Activated CD8-positive, alpha-beta T cell treated with anti-CD3 and anti-CD28 coated beads, Interleukin-2, amount 10 ng/mL, durations not matched to agents 7 days and 5 days (primary cell): ENCODE measurements at places on chromosomes 11 and 22. TPM values are rescaled to one million over a fixed set of nuclear protein-coding genes. Genes with fewer than 3 reads are reported as not detected.
A peak's percentile ranks its signal among the peaks of the same experiment; 100 is the strongest.

GRCh38 chr11:18352581-18352980 lies 30.2 kb downstream of the GTF2H1 start:
- no peak for DNase-seq
- no peaks in the 10 kb centered on the region for H3K27me3 ChIP-seq
- H3K27ac ChIP-seq: no peak overlapping the region
- no peaks in the 10 kb centered on the region for H3K4me1 ChIP-seq
- no peak overlapping the region for H3K4me3 ChIP-seq
- H3K36me3 ChIP-seq: peaks cover 48% of the 10 kb centered on the region

GRCh38 chr22:31431950-31432349 lies 32.5 kb downstream of the DRG1 start:
- no peak overlapping the region for H3K4me3 ChIP-seq
- peaks cover 71% of the 10 kb centered on the region for H3K36me3 ChIP-seq
- H3K27me3 ChIP-seq: no peaks in the 10 kb centered on the region
- no peak overlapping the region for H3K27ac ChIP-seq
- peaks cover under 1% of the 10 kb centered on the region for H3K4me1 ChIP-seq

- no peaks in the 10 kb centered on the region for H3K27me3 ChIP-seq
- H3K27ac ChIP-seq: no peak overlapping the region
- H3K4me1 ChIP-seq: no peaks in the 10 kb centered on the region
- H3K4me3 ChIP-seq: no peak overlapping the region
- H3K36me3 ChIP-seq: no peaks in the 10 kb centered on the region
- no peak for DNase-seq
These were observed 3.9 kb downstream of the SPATA19 start for GRCh38 chr11:133841279-133842043.

DNA sequence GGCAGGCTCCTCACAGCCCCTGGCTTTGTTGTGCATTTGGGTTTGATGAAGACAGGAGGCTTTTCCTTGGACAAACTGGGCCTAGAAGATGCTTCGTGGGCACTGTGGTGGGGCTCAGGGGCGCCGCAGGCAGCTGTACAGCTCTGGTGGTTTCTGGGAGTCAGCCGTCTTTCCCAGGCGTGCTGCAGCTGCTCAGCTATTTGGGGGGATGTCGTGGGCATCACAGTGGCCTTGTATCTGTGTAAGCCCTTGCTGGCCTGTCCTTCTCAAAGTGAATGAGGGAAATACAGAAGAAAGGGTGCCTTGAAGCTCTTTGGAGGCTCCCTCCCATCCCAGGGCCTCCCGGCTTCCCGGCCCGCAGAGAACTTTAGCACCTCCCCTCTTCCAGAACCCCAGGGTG lies 89.5 kb downstream of the TBC1D22A start:
- no peak overlapping the region for H3K4me3 ChIP-seq
- no peak for DNase-seq

GRCh38 chr11:6895010-6895409 lies 2.7 kb upstream of the OR2D2 start:
- no peak overlapping the region for H3K4me3 ChIP-seq
- no peaks in the 10 kb centered on the region for H3K36me3 ChIP-seq
- H3K4me1 ChIP-seq: peaks cover 6% of the 10 kb centered on the region
- no peak overlapping the region for H3K27ac ChIP-seq
- DNase-seq: no peak

DNA sequence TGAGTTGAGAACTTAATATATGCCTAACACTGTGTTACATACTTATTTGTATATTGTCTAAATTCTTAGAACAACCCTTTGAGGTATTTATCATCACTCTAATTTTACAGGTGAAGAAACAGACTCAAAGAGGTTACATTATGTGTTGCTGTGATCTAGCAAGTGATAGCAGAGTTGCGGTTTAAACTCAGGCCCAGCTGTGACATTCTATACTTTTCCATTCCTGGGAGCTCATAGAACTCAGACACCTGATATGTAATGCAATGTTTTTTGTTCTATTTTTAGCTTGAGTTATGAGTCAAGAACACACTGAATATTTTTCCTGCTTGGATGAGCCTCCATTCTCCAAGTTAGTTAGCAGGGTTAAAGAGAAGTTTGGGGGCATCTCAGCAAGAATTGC lies 449.7 kb upstream of the DDI1 start:
- H3K36me3 ChIP-seq: no peaks in the 10 kb centered on the region
- no peak overlapping the region for H3K4me3 ChIP-seq
- no peaks in the 10 kb centered on the region for H3K4me1 ChIP-seq

GRCh38 chr11:68297052-68297378 lies 15.4 kb upstream of the LRP5 start:
- no peaks in the 10 kb centered on the region for H3K36me3 ChIP-seq
- no peak overlapping the region for H3K27ac ChIP-seq
- H3K4me3 ChIP-seq: no peak overlapping the region
- peaks cover 8% of the 10 kb centered on the region for H3K27me3 ChIP-seq

GRCh38 chr11:113971506-113972195 lies 3.3 kb upstream of the HTR3A start:
- H3K4me3 ChIP-seq: no peak overlapping the region
- H3K27ac ChIP-seq: no peak overlapping the region
- no peaks in the 10 kb centered on the region for H3K4me1 ChIP-seq
- no peak for DNase-seq
- no peaks in the 10 kb centered on the region for H3K36me3 ChIP-seq
- peaks cover 9% of the 10 kb centered on the region for H3K27me3 ChIP-seq

GRCh38 chr11:518463-519202 lies 11.6 kb upstream of the RNH1 start:
- peak; percentile 90 for DNase-seq
- peak overlapping the region; percentile 65 for H3K4me3 ChIP-seq
- no peaks in the 10 kb centered on the region for H3K27me3 ChIP-seq
- peaks cover 10% of the 10 kb centered on the region for H3K4me1 ChIP-seq
- H3K36me3 ChIP-seq: peaks cover 18% of the 10 kb centered on the region

DNA sequence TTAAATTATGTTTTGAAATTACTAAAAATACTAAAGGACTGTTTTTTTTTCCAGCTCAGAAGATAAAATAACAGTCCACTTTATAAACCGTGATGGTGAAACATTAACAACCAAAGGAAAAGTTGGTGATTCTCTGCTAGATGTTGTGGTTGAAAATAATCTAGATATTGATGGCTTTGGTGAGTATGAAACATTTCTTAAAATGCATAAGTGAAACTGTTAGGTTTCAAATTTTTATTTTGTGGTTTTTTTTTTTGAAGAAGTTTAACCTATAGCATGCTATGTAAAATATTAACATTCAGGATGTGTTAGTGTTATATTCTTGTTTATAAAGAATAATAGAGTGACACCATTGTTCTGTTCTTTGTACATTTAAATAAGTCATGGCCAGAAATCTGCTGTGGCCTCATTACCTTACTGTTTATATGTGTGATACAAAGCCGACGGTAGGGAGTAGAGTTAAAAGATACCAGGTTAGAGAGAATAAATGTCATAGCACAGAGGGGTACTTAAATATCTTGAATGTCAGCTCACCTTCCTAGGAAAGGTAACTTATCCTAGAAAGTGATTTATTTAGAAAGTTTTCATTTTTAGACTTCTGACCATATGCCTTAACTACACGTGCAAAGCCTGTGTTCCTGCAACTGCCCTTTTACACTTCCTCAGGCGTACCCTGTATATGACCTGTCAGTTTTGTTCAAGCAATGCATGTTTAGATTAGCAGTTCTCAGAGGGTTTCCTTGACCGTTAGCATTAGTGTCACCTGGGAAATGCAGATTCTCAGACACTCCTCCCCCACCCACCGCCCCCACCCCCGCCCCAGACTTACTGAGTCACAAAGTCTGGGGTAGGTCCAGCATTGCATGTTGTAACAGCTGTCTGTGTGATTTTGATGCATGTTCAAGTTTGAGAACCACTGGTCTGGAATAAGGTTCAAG lies 6.3 kb downstream of the FDX1 start:
- no peak for DNase-seq
- peaks cover 45% of the 10 kb centered on the region for H3K4me1 ChIP-seq
- no peaks in the 10 kb centered on the region for H3K27me3 ChIP-seq

DNA sequence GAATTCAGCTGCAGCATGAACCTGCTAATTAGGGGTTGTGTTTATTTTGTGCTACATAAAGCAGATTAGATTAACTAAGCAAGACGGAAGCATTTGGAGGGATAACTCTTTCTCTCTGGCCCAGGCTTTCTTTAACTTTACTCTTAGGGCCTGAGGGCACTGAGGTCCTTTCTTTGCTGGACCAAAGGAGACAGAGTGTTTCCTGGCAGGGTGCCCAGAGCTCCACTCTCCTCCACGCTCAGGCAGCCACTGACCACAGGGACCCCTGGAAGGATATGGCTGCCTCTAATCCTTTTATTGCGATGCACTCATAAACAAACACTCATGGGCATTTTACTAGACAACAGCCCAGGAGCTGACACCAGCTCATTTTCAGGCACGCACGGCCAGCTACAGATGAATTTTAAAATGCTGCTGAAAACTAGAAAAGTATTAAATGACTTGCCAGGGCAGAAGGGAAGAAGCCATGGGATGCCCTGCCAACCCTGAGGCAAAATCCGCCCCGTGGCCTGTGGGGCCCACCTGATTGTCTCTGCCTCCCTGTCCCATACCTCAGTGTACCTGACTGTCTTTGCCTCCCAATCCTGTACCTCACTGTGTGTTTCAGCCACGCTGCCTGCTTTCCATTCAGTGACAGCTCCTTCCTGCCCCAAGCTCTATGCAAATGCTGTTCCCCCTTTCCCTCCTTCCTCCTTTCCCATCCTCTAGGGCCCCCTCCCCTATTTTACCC lies 192.6 kb upstream of the NAV2 start:
- no peak overlapping the region for H3K27ac ChIP-seq
- H3K4me3 ChIP-seq: no peak overlapping the region
- H3K4me1 ChIP-seq: no peaks in the 10 kb centered on the region

- no peaks in the 10 kb centered on the region for H3K4me1 ChIP-seq
- no peaks in the 10 kb centered on the region for H3K36me3 ChIP-seq
These were observed 445.9 kb upstream of the ANO3 start for GRCh38 chr11:25886036-25886435.

DNA sequence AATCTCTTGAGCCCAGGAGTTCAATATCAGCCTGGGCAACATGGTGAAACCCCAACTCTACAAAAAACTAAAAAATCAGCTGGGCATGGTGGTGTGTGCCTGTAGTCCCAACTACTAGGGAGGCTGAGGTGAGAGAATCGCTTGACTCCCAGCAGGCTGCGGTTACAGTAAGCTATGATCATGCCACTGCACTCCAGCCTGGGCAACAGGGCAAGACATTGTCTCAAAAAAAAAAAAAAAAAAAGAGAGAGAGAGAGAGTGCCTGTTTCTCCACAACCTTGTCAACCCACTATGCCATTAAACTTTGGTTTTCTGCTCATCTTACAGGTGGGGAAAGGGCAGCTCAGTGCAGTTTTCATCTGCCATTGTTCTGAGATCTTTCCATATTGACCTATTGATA lies 5.1 kb downstream of the FOLR3 start:
- peak overlapping the region; percentile 11 for H3K27ac ChIP-seq
- no peaks in the 10 kb centered on the region for H3K27me3 ChIP-seq
- peaks cover 5% of the 10 kb centered on the region for H3K36me3 ChIP-seq

DNA sequence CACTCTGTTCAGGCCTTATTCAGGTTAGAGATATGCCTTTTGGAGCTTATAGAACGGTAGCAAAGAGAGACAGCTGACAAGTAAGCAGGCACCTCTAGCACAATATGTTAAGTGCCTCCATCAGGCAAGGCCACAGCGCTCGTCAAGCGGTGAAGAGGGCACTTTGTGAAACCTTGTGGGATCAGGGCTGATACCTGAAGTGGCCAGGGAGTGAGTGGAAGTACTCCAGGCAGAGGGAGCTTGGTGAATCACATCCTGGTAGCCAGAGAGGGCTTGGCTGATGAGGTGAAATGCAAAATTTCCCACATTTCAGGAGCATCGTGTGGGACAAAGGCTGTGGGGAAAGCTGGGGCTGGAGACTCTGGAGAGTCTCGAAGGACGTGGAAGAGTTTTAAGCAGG lies 87.4 kb downstream of the PKNOX2 start:
- H3K4me3 ChIP-seq: no peak overlapping the region
- H3K4me1 ChIP-seq: peaks cover 4% of the 10 kb centered on the region
- peaks cover 9% of the 10 kb centered on the region for H3K27me3 ChIP-seq
- DNase-seq: no peak
- no peaks in the 10 kb centered on the region for H3K36me3 ChIP-seq

DNA sequence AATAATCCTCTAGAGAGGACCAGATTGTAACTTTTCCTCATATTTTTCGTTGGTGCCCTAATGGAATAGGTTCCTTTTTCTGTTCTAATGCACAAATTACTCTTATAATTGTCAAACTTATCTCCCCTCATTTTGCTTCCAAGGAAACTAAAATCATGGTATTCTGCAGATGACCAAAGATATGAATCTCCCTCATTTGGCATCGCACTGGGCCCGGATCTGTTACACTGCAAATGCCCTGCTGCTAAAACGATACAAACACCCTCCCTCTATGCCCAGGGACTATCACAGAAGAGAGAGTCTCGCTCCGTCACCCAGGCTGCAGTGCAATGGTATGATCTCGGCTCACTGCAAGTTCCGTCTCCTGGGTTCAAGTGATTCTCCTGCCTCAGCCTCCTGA lies 7.6 kb downstream of the KLHDC7B start:
- H3K4me3 ChIP-seq: no peak overlapping the region
- peaks cover 11% of the 10 kb centered on the region for H3K4me1 ChIP-seq
- H3K27ac ChIP-seq: no peak overlapping the region
- H3K27me3 ChIP-seq: peaks cover 9% of the 10 kb centered on the region
- no peak for DNase-seq

- no peak overlapping the region for H3K27ac ChIP-seq
- H3K4me3 ChIP-seq: no peak overlapping the region
- peaks cover 17% of the 10 kb centered on the region for H3K27me3 ChIP-seq
- H3K4me1 ChIP-seq: peaks cover 23% of the 10 kb centered on the region
- peaks cover 3% of the 10 kb centered on the region for H3K36me3 ChIP-seq
These were observed 2.1 kb downstream of the C22orf23 start for GRCh38 chr22:37951305-37951704.

GRCh38 chr11:108148556-108148955 lies 27.2 kb downstream of the ACAT1 start:
- H3K4me3 ChIP-seq: no peak overlapping the region
- no peaks in the 10 kb centered on the region for H3K27me3 ChIP-seq
- H3K27ac ChIP-seq: no peak overlapping the region
- H3K36me3 ChIP-seq: peaks cover 78% of the 10 kb centered on the region
- H3K4me1 ChIP-seq: peaks cover 15% of the 10 kb centered on the region

GRCh38 chr11:75260396-75261170 lies 20.0 kb downstream of the TPBGL start:
- no peak overlapping the region for H3K4me3 ChIP-seq
- peaks cover 20% of the 10 kb centered on the region for H3K27me3 ChIP-seq
- no peaks in the 10 kb centered on the region for H3K36me3 ChIP-seq
- peak overlapping the region; percentile 82 for H3K27ac ChIP-seq

- no peak for DNase-seq
- H3K27me3 ChIP-seq: no peaks in the 10 kb centered on the region
- H3K4me1 ChIP-seq: no peaks in the 10 kb centered on the region
- no peaks in the 10 kb centered on the region for H3K36me3 ChIP-seq
- no peak overlapping the region for H3K4me3 ChIP-seq
These were observed 28.4 kb downstream of the PRDM10 start for GRCh38 chr11:129974237-129974636.

C11orf24 gene
- total RNA-seq: 29.2 TPM

GUCY1A2 gene
- not detected for total RNA-seq

GP1BB gene
- not detected for total RNA-seq

OR51D1 gene
- total RNA-seq: not detected

SCGB1C1 gene
- not detected for total RNA-seq

CCDC117 gene
- total RNA-seq: 36.7 TPM

UEVLD gene
- total RNA-seq: 13.4 TPM
